Stimulated activated CD8-positive, alpha-beta memory T cell treated with anti-CD3 and anti-CD28 coated beads, Interleukin-2, amount 100 ng/mL, for 48 hours (primary cell): ENCODE measurements at places on chromosomes 1 and 21.

- no peak for DNase-seq
Observed at GRCh38 chr1:222243902-222244301, 304.0 kb downstream of the HHIPL2 start.

DNA sequence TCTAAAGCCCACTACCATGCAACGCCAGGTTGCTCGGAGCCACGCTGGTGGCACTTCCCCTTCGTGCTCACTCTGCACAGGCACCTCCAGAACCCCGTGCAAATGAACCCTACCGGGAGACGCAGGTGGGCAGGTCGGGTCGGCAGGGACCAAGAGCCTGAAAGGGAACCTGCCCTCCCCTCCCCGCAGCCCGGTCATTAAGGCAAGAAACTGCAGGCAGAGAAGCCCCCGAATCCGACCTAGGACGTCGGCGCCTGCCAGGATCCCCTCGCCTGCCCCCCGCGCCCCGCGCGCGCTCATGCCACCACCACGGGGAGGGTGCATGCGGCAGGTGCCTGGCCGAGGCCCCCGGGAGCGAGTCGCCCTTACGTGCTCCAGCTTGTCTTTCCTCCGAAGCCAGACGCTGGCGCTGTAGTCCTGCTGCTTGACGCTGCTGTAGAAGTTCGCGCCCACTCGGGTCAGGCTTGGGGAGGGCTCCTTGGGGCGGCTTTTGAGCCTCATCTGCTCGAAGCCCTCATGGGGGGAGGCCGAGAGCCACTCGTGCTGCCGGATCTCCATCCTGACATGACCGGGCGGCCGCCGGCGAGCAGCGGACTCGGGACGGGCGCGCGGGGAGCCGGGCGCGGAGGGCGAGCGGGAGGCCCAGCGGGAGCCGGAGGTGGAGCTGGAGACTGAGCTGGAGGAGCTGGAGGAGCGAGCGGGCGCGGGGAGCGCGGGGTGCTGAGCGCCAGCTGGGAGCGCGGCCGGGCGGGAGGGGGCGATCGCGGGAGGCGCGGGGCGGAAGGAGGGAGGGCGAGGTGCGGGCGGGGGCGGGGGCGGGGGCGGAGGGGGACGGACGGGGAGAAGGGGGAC, 552 bp downstream of the PLD5 start:
- no peak for DNase-seq

GRCh38 chr1:17112496-17113236, 6.6 kb downstream of the PADI2 start:
- DNase-seq: no peak

DNA sequence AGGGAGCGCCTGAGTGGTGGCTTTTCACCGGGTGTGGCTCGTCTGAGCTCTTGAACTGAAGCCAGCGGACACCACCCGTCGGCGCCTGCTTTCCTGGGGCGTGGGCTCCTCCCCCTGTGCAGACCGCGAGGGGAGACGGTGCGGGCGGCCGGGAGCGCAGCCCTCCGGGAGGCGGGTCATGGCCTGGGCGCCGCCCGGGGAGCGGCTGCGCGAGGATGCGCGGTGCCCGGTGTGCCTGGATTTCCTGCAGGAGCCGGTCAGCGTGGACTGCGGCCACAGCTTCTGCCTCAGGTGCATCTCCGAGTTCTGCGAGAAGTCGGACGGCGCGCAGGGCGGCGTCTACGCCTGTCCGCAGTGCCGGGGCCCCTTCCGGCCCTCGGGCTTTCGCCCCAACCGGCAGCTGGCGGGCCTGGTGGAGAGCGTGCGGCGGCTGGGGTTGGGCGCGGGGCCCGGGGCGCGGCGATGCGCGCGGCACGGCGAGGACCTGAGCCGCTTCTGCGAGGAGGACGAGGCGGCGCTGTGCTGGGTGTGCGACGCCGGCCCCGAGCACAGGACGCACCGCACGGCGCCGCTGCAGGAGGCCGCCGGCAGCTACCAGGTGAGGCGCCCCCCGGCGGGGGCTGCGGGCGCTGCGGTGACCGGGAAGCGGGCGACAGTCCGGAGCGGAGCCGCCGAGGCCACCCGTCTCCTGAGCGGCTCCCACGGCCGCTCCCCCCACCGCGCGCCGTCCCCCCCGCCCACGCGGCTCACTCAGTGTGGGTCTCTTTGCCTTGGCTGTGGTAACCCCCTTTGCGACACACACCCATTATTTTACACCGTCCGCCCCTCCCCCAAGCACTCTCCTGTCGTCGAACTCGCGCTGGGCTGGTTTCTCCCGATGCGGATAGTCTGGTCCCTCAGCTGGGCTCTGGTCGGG, at the start of gene TRIM58:
Gene TRIM58 (plus strand): TSS at position 119 of the 916 bp plus-strand sequence. CDS start 60 bp downstream, at position 179.
- peak; percentile 15 for DNase-seq

GRCh38 chr1:201475915-201476669, 7.1 kb upstream of the PHLDA3 start:
- no peak for DNase-seq

GRCh38 chr21:41987310-41987709, 22.9 kb downstream of the ZBTB21 start:
- no peak for DNase-seq

DNA sequence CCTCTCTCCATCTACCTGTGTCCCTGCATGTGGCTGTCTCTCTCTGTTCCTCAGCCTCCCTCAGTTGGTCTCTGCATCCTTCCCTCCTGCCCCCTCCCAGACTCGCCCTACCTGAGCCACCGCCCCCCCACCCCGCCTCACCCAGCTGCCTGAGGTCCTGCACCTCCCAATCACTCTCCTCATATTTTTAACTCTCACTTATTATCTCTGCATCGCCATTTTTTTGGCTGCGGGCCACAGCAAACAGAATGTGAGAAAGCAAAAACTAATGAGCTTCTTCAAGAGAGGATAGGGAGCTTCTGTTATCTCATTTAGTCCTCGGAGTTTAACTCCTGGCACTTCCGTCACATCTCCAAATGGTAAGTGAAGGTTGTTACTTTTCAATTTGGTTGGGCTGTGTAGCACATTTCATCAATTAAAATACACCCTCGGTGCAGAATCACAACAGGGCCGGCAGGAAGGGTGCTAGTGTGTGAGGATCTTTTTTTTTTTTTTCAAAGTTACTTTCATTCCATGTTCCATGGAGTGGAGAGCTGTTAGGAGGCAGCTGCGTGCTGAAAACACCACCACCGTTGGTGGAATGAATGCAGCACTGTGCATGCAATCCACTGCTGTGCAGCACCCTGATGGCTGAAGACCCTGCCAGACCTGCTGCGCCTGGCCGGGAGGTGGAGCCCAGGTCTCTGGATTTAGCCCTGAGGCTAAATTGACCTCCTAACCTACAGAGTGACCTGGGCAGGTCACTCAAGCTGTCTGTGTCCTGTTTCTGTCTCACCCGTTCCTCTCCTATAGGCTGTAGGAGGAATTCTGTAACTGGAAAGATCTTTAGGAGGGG, 157.2 kb upstream of the NFIA start:
- no peak for DNase-seq

GRCh38 chr1:220879076-220879508, at the start of gene HLX:
HLX (plus strand) TSS chr1:220879443; CDS start chr1:220879858, 415 bp downstream.
- peak; percentile 19 for DNase-seq

DNA sequence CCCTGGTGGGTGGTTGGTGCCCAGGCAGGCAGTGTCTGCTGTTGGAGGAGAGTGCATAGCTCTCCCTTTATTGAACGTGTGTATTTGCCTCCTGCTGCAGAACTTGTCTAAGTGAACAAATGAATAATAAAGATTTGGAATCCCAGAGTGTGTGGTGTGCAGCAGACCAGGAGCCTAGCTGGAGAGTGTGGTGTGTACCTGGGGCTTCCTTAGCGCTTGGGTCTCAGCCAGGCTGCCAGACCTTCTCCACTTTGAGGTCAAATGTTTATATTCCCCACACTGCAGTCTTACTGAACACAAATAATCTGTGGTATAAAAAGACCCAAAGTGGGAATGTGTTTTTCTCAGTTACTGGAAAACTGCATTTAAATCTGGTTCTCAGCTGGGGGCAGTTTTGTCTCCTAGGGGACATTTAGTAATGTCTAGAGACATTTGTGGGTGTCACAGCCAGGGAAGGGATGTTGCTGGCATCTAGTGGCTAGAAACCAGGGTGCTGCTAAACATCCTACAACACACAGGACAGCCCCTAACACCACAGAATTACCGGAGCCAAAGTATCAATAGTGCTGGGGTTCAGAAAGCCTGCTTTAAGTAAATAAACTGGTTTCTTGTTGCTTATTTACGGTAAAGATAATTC, 23.6 kb downstream of the SLC37A1 start:
- DNase-seq: no peak

DNA sequence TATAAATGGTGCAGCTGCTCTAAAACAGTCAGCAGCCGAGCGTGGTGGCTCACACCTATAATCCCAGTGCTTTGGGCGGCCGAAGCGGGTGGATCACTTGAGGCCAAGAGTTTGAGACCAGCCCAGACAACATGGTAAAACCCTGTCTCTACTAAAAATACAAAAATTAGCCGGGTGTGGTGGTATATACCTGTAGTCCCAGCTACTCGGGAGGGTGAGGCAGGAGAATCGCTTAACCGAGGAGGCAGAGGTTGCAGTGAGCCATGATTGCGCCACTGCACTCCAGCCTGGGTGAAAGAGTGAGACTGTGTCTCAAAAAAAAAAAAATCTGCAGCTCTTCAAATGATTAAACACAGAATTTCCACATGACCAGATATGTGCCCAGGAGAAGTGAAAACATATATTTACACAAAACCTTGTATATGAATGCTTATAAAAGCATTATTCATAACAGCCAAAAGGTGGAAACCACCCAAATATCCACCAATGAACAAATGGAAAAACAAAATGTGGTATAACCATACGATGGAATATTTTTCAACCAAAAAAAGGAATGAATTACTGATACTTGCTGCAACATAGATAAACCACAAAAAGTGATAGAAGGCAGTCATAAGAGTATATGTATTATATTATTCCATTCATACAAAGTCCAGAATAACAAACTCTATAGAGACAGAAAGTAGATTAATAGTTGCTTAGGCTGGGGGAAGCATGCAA, 14.1 kb downstream of the EPS15 start:
- no peak for DNase-seq

DNA sequence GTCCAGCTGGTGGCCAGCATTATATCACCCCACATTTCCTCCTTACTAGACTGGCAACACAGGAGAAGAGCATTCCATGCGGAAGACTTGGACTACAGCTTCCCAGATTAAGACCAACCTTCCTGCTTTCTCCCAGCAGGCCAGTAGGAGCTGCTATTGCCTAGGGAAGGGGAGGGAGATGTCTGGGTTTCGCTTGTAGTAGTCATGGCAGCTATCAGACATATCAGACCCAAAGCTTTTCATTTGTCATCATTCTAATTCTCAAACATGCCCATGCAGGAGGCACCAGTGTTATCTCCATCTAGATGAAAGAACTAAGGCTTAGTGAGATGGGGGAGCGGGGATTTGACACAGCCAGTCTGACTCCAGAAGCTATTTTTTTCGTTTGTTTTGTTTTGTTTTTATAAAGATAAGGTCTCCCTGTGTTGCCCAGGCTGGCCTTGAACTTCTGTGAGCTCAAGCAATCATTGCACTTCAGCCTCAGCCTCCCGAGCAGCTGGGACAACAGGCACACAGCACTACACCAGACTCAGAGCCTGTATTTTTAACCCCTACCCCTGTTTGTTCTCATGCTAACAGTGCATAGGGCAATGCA, 4.5 kb downstream of the PLA2G2A start:
- no peak for DNase-seq

DNA sequence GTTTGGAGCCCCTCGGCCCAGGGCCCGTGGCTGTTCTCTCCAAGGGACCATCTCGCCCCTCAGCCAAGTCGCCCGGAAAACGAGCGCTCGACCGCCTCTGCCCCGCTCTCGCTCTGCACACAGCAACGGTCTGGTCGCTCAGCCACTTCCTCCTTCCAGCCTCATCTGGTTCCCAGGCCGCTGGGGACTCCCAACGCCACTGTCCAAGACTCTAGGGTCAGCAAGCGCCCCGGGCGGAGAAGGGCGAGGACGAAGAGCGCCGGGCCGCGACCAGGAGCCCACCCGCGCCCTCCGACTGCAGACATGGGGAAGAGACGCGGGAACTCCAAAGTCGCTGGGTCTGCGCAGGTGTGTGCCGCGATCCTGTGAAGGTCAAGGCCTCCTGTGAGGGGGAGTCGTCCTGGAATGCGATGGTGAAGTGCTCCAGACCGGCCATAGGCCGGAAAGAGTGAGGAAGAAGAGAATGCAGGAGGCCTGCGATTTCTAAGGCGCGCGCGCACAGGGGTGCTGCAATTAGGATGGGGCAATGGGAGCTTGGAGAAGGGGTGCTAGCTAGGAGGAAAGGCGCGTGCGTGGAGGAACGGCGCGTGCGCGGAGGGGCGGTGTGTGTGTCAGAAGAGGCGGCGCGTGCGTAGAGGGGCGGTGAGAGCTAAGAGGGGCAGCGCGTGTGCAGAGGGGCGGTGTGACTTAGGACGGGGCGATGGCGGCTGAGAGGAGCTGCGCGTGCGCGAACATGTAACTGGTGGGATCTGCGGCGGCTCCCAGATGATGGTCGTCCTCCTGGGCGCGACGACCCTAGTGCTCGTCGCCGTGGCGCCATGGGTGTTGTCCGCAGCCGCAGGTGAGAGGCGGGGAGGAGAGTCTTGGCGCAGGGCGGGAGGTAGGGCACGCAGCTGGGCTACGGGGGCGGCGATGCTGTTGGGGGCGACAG, at the start of gene IFNAR1:
Gene IFNAR1 (plus strand): TSS at position 680 of the 931 bp plus-strand sequence. CDS start 86 bp downstream, at position 766.
- DNase-seq: peak; percentile 98

GRCh38 chr1:151325646-151326429, 1.4 kb downstream of the PI4KB start:
- DNase-seq: no peak

GRCh38 chr1:110686188-110686587, 11.4 kb upstream of the KCNA3 start:
- no peak for DNase-seq

GRCh38 chr1:57307392-57308170, 116.3 kb downstream of the DAB1 start:
- no peak for DNase-seq

DNA sequence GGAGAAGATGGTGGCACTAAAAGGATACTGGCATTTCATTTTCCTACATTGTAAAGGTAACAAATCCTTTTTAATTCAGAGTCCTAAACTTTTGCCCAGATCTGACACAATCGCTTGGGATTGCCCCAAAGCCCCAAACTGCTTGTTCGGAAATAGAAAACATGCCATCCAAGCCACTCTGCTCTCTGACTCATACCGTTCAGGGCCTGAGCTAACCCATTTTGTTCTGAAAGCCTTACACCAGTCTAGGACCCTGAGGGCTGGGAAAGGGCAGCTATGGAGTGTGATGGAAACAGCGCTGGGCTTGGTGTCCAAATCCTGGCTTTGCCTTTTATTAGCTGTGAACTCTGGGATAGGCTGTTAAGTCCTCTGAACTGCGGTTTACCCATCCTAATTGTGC, 159.4 kb upstream of the UBE2U start:
- no peak for DNase-seq

DNA sequence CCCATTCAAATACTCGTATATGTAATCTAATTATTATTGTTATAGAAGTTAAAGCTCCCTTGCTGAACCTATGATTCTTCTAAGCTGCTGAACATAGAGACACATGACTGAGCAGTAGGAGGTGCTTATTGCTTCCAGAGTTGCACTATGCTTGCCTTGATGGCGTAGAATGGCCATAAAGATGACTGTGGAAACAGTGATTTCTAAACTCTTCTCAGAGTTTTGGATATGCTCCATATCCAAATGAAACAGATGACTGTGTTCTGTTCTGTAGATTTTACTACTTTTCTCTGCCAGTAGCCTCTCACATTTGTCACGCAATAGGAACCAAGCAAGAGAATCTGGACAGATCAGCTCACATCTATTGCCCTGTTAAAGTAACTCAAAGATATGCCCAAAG, 88.1 kb upstream of the CACYBP start:
- no peak for DNase-seq

- no peak for DNase-seq
Observed at GRCh38 chr1:230823931-230824381, 44.4 kb downstream of the C1orf198 start.

GRCh38 chr1:50175719-50176639, 67.3 kb downstream of the ELAVL4 start:
- no peak for DNase-seq
